ENCODE measurements at places on chromosomes 11 and 22.

DNA sequence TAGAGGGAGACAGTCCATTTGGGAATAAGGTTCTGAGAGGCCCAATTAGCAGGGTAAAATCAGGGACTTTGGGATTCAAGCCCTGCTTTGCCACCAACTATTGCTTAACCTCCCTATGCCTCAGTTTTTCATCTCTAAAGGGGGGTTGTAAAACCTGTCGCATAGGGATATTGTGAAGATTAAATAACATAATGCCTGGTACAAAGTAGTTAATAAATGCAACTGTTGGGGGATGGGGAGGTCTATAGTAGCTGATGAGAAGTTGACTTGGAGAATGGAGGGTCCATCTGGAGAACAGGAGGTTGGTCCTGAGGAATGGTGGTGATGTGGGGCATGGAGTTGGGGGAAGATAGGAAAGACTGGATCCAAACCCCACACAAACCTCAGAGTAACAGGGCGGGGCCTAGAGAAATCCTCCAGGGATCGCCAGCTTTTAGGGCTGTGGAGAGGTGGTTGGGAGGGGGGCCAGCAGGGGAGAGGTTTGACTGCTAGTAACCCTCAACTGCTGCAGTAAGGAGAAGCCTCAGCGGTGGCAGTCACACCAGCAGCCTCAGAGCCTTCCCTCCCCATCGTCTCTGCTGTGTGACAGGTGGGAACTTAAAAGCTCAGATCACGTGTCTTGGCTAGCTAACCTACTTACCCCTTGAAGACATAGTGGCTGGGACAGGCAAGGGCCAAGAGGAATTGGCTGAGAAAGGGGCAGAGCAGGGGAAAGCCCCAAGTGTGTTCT lies 1.1 kb upstream of the ABCG4 start:
- no peak for DNase-seq

GRCh38 chr11:61392981-61393595 lies 701 bp downstream of the TMEM216 start:
- DNase-seq, result peak; percentile 37

DNA sequence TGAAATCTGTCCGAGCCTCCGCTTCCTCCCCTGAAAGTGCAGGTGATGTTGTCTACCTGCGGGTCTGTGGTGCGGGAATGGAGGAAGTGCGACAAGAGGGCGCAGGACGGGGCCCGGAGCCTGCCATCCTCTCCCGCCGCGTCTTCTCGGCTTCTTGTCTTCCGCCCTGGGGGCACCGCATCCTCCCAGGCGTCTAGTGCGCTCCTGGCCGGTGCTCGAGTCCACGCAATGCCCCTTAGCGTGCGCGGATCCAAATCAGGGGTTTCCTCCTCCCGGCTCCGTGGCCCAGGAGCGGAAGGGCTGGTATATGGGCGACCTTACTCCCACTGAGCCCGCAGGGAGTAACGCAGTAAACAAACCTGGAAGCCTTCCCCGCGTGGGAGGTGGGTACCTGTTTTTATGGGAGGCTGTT lies 405 bp downstream of the SFI1 start:
- DNase-seq, result peak; percentile 53

GRCh38 chr11:121032546-121032945 lies 8.6 kb downstream of the TBCEL start:
- DNase-seq, result no peak

DNA sequence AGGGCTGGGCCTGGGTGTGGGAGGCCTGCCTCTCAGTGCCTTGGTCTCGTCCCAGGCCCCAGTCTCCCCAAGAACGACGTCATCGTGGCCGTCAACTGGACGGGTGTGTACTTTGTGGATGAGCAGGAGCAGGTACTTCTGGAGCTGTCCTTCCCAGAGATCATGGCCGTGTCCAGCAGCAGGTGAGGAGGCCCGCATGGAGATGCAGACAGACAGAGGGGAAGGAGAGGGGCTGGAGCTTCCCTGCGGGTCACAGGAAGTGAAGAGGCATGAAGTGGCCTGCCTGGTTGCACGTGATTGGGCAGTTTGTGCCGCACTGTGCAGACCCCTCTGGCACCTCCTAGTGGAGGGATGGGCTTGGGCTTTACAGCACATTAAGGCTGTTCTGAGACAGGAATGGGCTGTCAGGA lies 70.4 kb downstream of the MYO7A start:
- peak; percentile 38 for DNase-seq

GRCh38 chr22:25746012-25746373 lies 4.0 kb downstream of the MYO18B start:
- no peak for DNase-seq

DNA sequence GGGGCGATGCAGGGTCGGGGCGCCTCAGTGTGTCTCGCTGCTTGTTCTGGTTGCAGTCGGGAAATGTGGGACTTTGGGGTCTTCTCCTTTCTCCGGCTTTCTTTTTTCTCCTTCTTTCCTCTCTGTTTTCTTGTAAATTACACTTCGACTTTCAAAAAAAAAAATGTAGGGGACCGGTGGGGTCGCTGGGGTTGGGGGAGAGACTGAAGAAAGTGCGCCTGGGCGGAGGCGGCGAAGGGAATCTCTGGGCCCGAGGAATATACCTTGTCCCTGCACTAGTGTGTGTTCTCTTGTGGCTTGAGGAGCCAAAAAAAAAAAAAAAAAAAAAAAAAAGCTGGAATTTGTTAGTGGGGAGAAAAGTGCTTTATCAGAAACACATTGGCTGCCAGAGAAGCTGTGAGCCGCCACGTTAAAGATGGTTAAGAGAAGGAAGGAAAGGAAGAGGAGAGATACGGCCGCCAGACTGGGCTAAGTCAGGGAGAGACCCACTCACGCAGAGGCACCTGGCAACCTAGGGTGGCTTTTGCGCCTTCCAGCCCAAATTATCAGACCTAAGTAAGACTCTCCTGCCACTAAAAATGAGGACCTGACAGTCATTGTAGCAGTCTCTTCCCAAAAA lies 8.4 kb upstream of the FLI1 start:
- DNase-seq, result no peak

- DNase-seq, result no peak
Measured at GRCh38 chr22:34303656-34304055, 383.4 kb upstream of the LARGE1 start.

DNA sequence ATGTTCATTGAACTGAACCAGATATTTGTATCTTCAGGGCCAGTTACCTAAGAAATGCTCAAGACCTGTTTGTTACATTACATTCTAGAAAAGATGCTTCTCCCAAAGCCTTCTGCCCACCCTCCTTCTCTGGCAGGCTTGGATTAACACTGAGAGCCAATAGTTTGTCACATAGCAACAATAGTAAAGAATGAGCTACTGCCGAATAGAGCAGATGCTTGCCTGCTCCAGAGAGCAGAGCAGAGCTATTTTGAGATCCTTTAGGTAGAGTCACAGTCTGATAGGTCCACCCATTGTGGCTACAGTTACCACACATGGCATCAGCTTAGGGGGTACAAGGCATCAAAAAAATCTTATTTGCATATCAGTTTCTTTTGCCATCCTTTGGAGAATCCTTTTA lies 13.5 kb upstream of the EP300 start:
- no peak for DNase-seq

DNA sequence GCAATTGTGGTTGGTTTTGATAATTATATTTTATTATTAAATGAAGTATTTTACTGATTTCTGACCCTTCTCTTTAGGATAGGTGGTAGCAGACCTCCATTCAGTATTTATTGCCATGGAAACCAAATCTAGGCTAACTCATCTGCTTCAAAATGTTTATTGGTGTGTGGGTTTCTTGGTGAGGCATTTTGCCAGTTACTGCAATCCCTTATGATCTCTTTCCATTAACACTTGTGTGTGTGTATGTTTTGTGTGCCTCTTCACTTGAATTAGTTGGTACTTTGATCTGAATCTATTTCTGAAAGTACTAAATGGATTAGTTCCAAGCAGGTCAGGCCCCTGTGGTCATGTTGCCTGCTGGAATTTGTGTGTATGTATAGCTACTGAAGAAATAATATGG lies 184.4 kb upstream of the C11orf87 start:
- no peak for DNase-seq

GRCh38 chr22:45235101-45235777 lies 5.5 kb downstream of the KIAA0930 start:
- no peak for DNase-seq

- DNase-seq, result peak; percentile 91
Measured at GRCh38 chr11:62081378-62082291, 42.2 kb upstream of the INCENP start.

DNA sequence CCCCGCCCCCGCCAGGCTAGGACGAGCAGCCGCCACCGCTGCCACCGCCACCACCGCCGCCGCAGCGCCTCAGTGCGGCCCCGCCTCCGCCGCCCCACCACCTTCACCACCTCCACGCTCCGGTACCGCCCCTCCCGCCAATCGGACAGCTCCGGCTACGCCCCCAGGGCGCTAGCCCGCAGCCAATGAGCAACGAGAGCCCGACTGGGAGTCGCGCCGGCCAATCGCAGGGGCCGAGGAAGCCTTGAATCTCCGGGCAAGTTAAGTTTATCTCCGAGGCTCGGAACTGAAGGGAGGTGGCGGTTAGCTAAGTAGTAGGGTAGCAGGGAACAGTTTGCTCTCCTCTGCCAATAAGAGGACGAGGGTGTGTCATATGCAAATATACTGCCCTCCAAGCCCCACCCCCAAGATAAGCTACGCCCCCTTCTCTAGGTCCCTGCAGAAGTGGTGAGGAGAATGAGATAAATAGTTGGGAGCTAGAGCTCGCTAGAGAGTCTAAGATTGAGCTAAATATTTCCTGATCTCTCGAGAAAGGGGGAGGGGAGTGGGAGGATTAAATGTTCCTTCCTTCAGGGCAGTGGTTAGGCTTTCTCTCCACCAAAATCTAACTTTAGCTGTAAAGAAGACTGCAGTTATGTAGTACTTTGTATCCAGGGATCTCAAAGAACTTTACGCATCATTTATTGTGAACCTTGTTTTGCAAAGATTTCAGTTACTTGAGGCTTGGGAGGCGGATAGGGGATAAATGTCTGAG lies at the start of gene SESN3:
TSS of gene SESN3 (minus strand) at position 76 of the 754 bp plus-strand sequence. CDS start 342 bp downstream, outside the sequence.
- peak; percentile 99 for DNase-seq

DNA sequence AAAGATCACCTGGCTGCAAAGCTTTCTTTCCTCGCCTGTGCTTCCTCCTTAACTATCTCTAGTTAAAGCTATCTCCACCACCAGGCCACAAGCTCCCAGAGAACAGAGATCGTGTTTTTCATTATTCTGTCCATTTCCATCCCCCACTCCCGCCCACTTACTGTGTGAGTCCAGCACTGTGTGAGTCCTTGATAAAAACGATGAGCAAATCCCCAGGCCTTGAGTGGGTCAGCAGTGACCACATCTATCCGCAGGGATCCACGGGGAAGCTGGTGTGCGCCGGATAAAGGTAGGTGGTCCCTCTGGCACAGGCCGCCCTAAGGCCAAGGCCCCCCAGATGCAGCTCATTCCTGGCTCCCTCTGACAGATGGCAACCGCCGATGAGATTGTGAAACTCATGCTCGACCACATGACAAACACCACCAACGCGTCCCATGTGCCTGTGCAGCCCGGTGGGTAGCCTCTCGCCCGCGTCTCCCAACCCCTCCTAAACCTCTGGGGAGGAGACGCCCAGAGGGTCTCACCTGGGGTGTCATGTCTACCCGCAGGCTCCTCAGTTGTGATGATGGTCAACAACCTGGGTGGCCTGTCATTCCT lies 9.3 kb downstream of the TKFC start:
- no peak for DNase-seq

GRCh38 chr11:46894961-46895360 lies 23.4 kb downstream of the LRP4 start:
- DNase-seq, result no peak

DNA sequence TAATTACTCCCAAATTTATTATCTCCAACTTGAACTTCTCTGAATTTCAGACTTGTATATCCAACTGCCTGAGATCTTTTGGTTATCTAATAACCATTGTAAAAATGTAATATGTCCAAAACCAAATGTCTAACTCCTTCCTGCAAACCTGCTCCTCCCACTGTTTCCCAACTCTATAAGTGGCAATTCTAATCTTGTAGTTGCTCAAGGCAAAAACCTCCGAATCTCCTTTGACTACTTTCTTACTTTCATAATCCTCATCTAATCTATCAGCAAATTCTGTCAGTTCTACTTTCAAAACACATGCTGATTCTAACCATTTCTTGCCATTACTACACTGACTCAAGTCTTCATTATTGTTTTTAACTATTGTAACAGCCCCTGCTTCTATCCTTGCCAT lies 55.7 kb downstream of the FAM168A start:
- no peak for DNase-seq

DNA sequence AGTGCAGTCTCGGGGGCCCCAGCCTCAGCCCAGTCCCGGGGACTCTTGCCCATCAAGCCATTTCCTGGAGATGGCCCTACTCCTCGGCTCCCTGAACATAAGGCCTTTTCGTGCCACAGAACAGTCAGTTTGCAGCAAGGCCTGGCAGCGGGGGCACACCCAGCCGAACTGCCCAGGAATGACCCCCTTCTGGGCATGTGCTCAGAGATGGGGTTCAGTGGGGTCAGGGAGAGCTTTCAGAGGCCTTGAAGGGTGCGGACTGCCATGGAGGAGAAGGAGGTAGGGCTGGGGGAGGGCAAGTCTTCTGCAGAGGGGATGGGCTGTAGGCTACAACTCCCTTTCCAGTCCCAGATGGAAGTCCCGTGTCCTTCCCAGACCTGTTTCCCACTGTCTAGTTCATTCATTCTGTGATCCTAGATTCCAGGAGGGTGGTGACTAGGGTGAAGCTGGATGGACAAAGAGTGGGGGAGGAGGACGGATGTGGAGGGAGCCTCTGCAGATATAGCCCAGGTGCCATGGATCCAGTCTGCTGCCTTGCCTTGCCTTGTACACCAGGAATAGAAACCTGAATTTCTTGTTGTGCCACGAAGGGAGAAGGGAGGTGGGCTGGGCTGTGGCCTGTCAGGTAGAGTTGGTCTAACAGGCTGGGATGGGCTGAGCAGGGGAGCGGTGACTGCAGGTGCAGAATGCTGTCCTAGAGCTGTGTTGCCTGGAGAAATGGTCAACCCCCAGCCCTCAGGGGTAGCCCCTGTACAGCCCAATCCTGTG lies 14.2 kb upstream of the OMP start:
- no peak for DNase-seq

- no peak for DNase-seq
Measured at GRCh38 chr22:36612458-36612857, 83.5 kb upstream of the EIF3D start.

GRCh38 chr11:35182317-35182939 lies 43.5 kb downstream of the CD44 start:
- DNase-seq, result no peak

DNA sequence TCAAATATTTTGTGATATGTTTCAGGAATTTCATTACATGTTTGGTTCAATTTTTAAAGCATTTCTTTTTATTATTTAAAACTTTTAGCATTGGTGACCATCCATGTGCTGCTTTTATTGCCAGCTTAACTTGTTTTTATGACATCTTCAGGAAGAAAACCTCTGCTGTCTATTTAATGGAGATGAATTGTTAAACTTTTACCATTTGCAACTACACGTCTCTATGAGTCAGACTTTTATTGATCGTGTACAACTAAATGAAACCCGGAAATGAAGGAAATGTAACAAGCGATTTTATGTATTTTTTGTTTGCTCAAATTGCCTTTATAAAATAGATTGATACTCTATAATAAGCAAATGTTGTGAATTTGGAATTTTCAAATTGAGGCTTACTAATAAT lies 113.0 kb downstream of the PTPRJ start:
- DNase-seq, result no peak

GRCh38 chr22:23539135-23539838 lies 40.8 kb downstream of the IGLL1 start:
- DNase-seq, result peak; percentile 90

Measured in activated naive CD4-positive, alpha-beta T cell treated with anti-CD3 and anti-CD28 coated beads for 36 hours (primary cell).